Colonic mucosa (tissue), 4 donors: ENCODE measurements at places on chromosomes 1 and 21.

GRCh38 chr1:98556521-98557158, 104.9 kb upstream of the SNX7 start:
- no peak for DNase-seq

- peak; percentile 44 for DNase-seq
These were observed 999 bp downstream of the THAP3 start for GRCh38 chr1:6625584-6626149.

- DNase-seq = no peak
These were observed 11.5 kb downstream of the CD58 start for GRCh38 chr1:116559304-116559761.

GRCh38 chr1:43766086-43766784, 58.9 kb downstream of the ST3GAL3 start:
- DNase-seq = no peak

GRCh38 chr1:159829273-159829634, 2.6 kb downstream of the SLAMF8 start:
- DNase-seq = peak; percentile 40

GRCh38 chr21:34874684-34875513, 174.2 kb downstream of the RUNX1 start:
- DNase-seq = no peak

- peak; percentile 82 for DNase-seq
These were observed 152.8 kb downstream of the TENT5C start for GRCh38 chr1:117758444-117759316.

DNA sequence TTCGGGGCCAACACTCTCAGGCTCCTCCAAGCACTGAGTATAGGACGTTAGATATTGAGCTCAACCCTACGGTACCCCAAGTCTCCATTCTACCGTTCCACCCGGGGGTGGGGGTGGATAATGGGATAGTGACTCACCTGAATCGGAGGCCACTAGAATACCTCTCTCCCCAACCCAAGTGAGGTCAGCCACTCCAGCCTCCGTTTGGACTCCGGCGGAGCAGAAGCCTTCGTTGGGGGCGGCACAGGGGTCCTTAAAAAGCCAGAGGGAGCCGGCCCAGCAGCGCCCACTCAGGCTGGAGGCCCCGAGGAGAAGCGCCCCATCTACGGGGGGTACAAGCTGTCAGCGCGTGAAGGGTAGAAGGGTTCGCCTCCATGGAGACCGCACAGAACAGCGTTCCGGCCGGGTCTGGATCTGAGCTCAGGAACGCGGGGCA, 556 bp downstream of the WDR77 start:
- DNase-seq = peak; percentile 38

GRCh38 chr1:187680823-187681222, 852.1 kb downstream of the PLA2G4A start:
- DNase-seq = no peak

- no peak for DNase-seq
These were observed 78.4 kb downstream of the HS2ST1 start for GRCh38 chr1:86992861-86993260.

DNA sequence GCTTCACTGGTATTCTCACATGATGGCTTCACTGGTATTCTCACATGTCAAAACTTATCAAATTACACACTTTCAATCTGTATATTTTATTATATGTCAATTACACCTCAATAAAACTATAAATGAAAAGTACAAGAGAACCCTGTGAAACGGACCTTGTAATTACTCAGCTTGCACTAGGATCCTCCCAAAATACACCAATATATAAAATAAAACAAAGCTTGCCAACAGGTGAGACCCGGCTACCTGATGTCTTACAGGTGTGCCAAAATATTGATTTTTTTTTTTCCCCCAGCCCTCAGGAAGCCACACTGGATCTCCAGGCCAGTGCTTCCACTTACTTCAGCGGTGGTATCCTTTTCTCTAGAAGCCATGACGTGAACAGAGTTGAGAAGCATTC, 22.9 kb downstream of the PIK3C2B start:
- DNase-seq = no peak

GRCh38 chr1:184567637-184568036, 180.8 kb downstream of the C1orf21 start:
- DNase-seq = no peak

DNA sequence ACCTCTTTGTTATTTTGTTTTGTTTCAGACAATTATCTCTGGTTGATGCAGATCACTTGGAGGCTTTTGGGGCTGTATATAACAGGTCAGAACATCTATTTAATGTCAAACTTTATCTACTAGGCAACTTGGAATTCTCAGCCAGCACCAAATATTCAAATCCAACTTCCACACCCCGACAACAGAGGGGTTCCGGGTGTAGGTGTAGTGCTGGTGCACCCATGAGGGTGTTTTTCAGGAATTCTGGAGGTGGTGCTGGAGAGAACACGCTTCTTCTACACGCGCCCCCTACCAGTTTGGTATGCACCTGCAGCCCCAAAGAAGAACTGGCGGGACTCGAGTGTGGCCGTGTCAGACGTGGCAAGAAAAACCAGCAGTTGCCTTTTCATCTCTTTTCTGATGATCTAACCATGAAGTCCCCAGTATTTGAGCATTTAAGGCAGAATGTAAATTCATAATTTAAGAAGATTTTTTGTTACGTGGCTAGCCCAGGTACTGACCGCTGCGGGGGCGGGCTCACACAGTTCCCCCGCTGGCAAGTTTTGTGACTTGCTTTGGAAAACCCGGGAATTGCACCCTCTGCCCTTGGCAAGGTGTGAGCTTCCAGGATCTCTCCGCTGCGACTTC, 462 bp upstream of the TLCD4 start:
- peak; percentile 85 for DNase-seq

- no peak for DNase-seq
These were observed 627.4 kb downstream of the LMO4 start for GRCh38 chr1:87956072-87956471.
